ENCODE measurements at places on chromosomes 6 and 20.

DNA sequence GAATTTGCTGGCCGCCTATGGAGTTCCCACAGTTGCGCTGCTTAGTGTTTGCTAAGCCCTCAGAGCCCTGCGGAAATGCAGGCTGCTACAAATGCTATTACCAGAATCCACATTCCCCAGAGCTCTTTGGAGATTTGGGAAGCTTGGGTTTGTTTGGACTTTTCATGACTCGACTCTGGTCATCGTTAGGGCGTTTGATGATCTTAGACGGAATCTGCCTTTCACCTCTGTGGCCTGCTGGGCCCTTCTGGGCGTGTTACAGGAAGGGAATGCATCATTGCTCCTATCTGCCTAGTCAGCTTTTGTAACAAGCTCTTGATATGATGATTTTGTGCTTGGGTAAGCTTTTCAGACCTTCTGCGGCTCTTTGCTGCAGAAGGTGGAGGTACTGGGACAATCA lies 50.8 kb downstream of the EYA2 start:
- DNase-seq: no peak

GRCh38 chr20:34074101-34074760 lies 37.8 kb downstream of the EIF2S2 start:
- DNase-seq: no peak

GRCh38 chr6:32815115-32815514 lies 1.7 kb downstream of the HLA-DOB start:
- DNase-seq: no peak

DNA sequence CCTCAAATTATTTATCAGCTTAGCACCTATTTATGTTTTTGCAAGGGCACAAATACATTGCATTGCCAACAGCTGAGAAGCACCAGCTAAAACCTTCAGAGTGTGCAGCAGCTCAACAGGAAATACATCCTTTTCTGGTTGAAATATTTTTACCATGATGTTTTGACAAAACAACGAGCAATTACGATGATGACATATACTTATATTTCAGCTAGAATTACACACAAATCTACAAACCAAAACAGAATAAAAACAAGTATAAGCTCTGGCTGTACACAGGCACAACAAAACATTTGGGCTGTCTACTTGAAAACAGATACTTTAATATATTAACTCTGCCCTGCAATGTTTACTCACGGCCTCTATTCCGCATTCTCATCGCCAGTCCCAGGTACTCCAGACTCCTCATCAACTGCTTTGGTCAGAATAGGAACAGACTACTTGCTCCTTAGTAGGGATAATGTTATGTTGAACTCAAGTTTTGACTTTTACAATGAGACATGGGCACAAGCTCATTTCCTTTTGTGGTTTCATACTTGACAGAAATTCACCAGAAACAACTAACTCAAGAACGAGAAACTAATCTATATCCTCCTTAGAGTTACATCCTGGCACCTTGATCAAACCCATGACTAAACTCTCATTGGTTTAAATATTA lies 377.6 kb downstream of the ESR1 start:
- DNase-seq: no peak

DNA sequence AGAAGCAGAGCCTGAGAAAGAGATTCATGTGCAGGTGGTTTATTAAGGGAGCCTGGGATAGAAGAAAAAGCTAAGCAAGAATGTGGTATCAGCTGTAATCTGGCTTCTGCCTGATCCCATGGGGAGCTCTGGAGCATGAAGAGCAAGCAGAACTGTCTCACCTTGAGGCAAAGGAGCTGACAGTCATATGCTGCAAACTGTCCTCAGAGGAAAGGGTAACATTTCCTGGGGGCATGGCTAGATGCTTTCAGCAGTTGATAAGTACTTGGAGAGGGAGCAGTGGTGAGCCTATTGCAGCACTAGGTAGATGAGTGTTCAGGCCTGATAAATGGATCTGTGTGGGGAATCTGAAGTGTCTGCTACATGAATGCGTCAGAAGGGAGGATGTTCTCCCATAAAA lies 621.5 kb upstream of the BTBD3 start:
- DNase-seq: no peak

- peak; percentile 37 for DNase-seq
Observed at GRCh38 chr6:133243723-133244305, 2.7 kb downstream of the EYA4 start.

GRCh38 chr6:157893238-157893637 lies 70.2 kb downstream of the SNX9 start:
- no peak for DNase-seq

DNA sequence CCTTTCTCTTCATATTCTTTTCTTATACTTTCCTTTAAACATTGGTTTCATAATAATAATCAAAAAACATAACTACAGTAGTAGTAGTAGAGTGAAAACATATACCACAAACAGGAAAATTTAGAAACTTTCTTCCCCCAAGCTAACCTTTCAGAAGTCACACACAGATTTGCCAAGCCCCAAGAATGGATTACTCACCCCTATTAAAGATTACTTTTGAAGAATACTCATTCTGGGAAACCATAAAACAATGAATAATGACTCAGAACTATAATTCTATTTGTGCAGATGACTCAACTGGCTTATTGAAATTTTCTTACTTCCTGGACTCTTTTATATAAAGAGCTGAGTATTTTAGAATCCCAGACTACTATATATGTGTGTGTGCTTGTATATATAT lies 119.4 kb upstream of the GJE1 start:
- no peak for DNase-seq

DNA sequence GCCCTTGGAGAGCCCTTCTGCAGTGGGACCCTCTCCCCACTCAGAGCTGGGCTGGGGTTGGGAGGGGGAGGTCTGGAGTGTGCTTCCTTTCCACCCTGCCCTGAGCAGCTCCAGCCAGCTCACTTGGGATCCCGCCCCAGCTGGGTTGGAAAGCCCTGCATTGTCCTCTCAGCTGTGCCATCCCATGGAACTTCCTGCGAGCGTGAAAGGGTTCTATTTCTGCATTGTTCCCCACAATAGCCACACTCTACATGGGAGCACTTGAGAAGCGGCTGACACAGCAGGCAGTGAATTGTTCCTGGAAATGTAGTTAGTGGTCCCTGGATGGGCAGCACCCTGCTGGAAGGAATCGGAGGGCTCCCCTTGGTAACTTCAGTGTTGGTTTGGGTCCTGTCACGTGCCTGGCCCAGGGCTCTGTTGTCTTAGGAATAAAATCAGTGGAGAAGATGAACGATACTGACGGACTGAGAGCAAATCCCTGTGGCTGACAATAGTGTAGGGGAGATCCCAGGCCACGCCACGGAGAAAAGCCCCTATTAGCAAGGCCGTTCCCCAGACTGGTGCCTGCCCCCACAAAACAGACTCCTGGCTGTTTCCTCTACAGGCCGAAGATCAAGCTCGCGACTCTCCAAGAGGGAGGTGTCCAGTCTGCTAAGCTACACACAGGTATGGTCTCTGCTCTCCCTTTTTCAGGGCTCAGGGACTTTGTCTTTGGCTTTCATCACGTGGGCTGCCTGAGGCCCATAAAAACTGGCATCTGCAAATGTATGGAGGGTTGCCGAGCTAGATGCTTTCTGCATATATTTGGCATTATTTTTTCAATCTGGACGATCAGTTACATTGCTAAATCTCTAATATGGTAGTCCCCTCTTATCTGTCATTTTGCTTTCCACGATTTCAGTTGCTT lies 18.8 kb downstream of the DNMT3B start:
- DNase-seq: peak; percentile 16

- no peak for DNase-seq
Observed at GRCh38 chr6:9131201-9131600, 695.9 kb upstream of the SLC35B3 start.

DNA sequence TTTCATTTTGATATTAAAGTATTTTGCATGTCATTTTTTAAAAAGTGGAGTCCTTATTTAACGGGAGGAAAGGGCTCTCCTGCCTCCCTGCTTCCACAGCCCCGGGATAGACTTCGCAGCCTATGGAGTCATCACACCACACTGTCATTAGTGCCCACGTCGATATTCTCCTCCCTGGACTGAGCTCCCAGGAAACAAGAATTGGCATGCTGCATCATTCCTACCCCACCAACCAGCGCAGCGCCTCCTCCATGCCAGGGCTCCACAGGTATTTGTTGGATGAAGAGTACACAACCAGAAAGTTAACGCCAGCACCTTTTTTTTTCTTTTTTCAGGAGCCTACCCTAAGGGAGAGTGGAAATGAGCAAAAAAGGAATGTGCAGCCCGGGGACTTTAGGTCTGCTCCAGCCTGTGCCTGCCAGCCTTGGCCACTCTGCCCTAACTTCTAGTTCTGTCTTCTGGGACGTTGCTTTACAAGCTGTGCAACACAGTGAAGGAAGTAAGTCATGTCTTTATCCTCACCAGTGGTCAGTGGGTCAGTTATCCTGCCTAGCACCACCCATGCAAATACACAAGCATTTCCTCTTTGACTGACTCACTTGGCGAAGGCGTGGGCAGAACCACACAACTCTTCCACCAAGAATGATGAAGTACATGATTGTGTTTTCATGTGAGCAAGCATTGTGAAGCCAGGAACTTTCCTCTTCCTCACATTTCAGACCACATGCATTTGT lies 180.7 kb upstream of the UST start:
- no peak for DNase-seq

GRCh38 chr6:41191569-41191968 lies 9.4 kb downstream of the TREML2 start:
- DNase-seq: no peak

- DNase-seq: no peak
Observed at GRCh38 chr6:133637874-133638273, 251.0 kb upstream of the TCF21 start.

DNA sequence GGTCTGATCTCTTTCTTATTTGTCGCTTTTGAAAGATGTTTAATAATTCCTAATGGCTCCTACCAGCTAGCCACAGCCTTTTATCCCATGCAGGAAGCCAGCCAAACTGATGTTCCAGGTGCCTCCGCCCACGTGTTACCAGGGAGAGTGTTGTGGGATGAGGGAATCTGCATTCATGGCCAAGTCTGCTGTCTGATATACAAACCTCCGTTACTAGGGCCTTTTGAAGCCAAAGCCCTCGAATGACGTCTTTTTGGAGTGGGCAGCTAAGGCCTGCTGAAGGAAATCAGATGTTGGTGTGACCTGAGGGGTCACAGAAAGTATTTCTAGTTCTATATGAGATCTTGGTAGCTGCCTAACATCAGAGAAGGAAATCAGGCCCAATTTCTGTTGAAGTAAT lies 21.3 kb downstream of the STK35 start:
- no peak for DNase-seq

DNA sequence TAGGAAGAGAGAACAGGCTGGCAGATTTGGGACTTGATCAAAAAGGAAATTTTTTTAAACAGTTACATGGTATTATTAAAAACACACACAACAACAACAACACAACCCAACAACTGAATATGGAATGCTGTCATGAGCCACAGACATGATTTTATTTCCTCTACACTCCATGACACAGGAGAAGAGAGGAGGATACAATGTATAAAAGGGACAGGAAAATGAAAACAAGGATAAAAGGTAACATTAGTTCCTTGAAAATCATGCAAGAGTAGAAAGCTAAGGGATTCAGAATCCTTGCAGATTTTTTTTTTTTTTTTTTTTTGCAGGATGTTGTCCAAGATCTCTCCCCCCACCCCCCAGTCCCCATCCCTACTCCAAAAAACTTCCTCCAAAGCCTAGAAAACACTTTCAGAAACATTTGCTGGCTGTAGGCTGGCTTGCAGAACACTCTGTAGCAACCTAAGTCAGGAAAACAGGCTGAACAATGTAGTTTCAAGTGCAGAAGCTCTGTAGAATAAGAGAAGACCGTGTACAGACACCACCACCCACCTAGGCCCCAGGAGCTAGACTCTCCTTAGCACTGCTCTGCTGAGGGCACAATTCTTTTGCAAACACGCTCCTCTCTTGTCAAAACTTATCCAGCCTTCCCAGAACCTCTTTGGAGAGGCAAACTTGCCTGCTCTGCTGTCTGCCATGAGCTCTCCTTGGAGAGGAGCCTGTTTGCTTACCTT lies 845 bp downstream of the ZMYND8 start:
- peak; percentile 60 for DNase-seq

GRCh38 chr20:23320317-23320716 lies 30.3 kb upstream of the NXT1 start:
- DNase-seq: no peak

DNA sequence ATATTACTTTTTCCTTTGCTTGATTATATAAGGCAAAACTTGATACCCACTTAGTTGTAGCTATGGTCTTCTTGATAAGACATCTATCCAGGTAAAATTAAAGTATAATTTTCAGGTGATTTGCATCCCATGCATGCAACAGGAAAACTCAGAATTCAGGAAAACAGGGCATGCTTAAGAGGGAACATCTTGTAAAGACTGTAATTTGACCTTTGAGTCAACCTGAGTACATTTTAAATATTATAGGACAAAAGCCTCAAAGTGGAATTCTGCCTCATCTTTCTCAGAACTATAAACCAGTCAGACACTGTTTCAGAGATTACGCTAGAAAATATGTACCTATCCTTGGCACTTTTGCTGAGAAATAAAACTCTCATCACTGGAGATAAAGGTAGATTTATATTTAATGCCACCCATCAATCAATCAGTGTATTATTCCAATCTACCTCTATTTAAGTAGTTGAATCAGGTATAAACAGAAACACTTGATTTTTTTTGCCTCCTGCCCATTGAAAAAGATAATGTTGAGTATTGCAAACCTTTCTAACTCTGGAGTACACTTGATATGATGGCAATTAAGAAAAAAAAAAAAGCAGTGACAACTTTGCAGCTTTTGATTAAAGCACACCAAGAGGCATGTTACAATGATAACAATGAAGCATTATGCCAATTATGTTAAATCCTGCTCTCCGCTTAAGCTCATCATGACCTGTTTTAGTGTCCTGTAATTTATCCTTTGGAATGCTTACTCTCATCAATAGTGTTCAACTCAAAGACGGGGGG lies 2.8 kb downstream of the CITED2 start:
- DNase-seq: no peak

DNA sequence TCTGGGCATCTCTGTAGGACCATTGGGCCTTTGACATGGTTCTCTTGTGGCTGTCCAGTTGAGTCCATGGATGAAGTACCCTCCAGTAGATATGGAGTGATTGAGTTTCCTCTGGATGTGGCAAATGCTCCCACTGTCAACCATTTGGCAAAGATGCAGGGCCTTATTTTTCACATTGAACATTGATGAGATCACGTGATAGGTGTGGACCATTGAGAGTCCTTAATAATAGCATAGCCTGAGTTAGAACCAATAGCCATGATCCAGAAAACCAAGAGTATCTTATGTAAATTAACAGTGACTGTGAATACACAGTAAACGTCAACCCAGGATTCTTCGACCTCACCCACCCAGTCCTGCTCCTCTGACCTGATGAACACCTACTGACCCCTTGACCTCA lies 3.0 kb upstream of the PERP start:
- no peak for DNase-seq

- DNase-seq: no peak
Observed at GRCh38 chr6:116352515-116353471, 18.0 kb upstream of the DSE start.

GRCh38 chr6:4864519-4864918 lies 88.3 kb downstream of the CDYL start:
- no peak for DNase-seq

DNA sequence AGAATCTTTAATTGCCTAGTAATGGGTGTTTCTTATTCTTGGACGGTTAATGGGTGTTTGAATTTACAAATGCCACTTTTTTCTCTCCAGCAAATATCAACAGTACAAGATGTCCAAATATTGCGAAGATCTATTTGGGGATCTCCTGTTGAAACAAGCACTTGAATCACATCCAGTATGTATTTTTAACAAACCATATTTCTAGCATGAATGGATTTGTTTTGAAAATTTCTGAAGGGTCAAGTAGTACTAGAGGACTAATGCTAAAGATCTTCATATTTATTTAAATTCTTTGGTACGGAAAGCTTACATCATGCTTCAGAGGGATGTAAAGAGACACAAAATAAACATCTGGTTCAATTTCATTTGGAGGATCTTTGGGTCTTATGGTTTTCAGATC lies 123.9 kb upstream of the LAMP5 start:
- DNase-seq: no peak

Data from NCI-H1092 treated with DMSO at 0.1 percent for 48 hours (cell line).